ENCODE measurements at places on chromosomes 16 and 17. TPM values are rescaled to one million over a fixed set of nuclear protein-coding genes. Genes with fewer than 3 reads are reported as not detected.

GRCh38 chr16:83854420-83854819 lies 44.5 kb upstream of the MLYCD start:
- no peak overlapping the region for H3K4me3 ChIP-seq
- no peaks in the 10 kb centered on the region for H3K36me3 ChIP-seq
- H3K27me3 ChIP-seq = no peaks in the 10 kb centered on the region
- no peaks in the 10 kb centered on the region for H3K4me1 ChIP-seq
- DNase-seq = no peak

DNA sequence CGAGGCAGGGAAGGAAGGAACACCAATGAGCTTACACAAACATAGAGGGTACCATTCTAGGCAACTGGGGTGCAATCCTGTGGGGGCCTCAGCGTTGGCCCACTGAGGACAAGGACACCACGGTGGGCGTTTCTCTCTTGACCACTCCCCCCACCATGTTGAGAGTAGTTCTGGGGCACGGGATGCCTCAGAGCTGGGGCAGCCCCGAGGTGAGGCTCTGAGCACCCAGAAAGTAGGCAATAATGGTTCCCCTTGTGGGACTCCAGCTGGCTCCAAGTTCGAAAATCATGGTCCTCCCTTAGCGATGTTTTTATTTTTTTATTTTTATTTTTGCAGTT lies 5.1 kb downstream of the PRSS21 start:
- no peak overlapping the region for H3K4me3 ChIP-seq
- H3K27me3 ChIP-seq = no peaks in the 10 kb centered on the region
- H3K27ac ChIP-seq = no peak overlapping the region
- H3K4me1 ChIP-seq = no peaks in the 10 kb centered on the region
- DNase-seq = no peak

GRCh38 chr16:54928411-54929089 lies 2.1 kb upstream of the IRX5 start:
- H3K27ac ChIP-seq = no peak overlapping the region
- H3K36me3 ChIP-seq = no peaks in the 10 kb centered on the region
- no peak for DNase-seq

The HAGH gene
- 61.9 TPM for total RNA-seq

DNA sequence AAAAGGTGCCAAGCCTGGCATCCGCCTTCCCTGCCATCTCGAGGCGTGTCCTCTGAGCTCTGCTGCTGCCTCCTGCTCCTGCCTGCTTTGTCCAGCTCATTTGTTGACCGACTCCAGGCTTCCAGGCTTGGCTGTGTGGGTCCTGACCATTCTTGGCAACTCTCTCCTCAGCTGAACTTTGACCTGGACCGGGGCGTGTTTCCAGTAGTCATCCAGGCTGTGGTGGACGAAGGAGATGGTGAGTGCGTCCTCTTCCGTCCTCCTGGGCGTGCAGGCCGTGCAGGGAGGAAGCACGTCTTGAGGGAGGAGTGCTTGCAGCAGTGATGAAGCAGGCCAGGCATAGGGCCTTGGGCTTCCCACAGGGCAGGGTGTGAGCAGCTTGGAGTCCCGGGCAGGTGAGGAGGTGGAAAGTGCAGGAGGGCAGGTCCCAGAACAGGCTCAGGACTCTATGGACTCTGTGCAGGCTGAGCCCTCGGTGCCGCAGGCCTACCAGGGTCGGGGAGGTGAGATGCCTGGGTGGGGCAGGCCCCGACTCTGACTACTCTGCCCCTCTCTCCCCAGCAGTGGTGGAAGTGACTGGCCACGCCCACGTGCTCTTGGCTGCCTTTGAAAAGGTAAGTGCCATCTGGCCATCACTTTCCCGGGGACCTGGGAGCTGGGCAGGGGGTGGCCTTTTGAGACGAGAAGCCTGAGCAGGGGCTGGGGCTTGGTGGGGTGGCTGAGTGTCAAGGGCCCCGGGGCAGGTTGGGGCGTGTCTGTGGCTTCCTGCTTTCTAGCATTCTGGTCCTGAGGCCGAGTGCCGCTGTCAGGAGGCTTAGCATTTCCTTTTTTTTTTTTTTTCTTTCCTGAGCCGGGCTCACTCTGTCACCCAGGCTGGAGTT lies 28.6 kb upstream of the NUDT16L1 start:
- H3K4me3 ChIP-seq = no peak overlapping the region
- peak overlapping the region; percentile 62 for H3K27ac ChIP-seq
- H3K4me1 ChIP-seq = peaks cover 23% of the 10 kb centered on the region
- DNase-seq = peak; percentile 87

The CDT1 gene
- total RNA-seq = 14.9 TPM

- peak overlapping the region; percentile 13 for H3K27ac ChIP-seq
- DNase-seq = no peak
These were observed 14.3 kb downstream of the HOXB4 start for GRCh38 chr17:48563867-48564187.

The SYCE1L gene
- total RNA-seq = 4.8 TPM

DNA sequence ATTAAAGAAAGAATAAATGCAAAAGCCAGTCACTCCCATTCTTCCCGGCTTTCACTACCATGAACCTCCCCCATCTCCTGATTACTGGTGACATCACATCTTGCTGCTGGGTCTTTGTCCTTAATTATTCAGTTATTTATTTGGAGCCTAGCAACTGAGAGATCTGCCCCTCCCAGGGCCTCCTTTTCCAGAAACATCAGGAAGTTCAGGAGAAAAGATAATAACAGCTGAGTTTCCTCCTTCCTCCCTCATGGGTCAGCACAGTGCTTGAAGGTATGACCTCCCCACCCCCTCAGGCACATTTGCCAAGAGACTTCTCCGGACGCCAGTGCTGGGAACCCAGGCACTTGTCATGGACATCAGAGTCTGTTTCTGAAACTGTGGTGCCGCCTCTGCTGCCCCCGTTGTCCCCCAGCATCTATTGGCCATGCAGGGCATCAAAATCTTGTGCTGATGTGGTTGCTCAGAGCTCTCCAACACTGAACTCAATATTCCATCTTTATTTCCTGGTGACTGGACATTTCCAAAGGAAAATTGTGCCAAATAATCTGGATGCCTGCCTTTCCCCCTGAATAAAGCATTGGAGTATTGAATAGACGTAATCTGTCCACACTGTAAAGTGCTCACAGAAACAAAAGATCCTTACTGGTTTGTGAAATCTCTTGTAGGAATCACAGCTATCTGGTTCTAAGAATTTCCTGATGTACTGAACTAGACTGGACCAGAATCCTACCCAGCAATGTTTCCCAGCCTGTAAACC lies 71.8 kb downstream of the ZNF18 start:
- H3K4me1 ChIP-seq = no peaks in the 10 kb centered on the region
- H3K36me3 ChIP-seq = no peaks in the 10 kb centered on the region
- no peaks in the 10 kb centered on the region for H3K27me3 ChIP-seq

GRCh38 chr16:5621826-5622225 lies 524.2 kb upstream of the EEF2KMT start:
- H3K36me3 ChIP-seq = no peaks in the 10 kb centered on the region
- no peak for DNase-seq
- H3K27me3 ChIP-seq = no peaks in the 10 kb centered on the region
- H3K4me1 ChIP-seq = no peaks in the 10 kb centered on the region
- no peak overlapping the region for H3K27ac ChIP-seq
- no peak overlapping the region for H3K4me3 ChIP-seq

DNA sequence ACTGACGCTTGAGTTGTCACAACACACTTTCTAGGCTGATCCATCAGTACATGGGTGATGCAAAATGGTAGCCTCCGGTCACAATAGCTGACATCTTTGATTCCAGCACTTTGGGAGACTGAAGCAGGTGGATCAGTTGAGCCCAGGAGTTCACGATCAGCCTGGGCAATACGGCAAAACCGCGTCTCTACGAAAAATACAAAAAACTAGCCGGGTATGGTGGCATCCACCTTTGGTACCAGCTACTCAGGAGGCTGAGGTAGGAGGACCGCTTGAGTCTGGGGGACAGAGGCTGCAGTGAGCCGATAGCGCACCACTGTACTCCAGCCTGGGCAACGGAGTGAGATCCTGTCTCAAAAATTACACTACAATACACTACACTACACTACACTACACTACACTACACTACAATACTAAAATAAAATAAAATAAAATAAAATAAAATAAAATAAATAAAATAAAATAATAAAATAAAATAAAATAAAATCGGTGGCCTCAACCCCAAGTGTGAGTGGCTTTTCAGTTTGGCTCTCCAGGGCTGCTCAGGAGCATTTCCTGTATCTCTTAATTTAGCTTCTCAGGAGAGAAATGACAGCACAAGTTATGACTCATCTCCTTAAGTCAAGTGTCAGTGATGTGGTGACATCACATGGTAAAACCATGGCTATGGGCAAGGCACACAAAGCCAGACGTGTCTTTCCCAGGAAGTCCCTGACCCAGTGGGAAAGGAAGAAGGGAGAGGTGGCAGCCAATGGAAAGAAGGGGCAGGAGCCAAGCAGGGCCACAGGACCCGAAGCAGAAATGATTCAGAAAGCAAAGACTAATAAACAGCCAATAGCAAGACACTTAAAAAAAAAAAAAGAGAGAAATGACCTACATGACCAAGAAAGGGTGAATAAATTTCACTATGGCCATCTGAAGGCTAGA lies 75.3 kb upstream of the TBC1D3K start:
- no peak overlapping the region for H3K4me3 ChIP-seq
- no peaks in the 10 kb centered on the region for H3K27me3 ChIP-seq
- no peaks in the 10 kb centered on the region for H3K4me1 ChIP-seq
- no peaks in the 10 kb centered on the region for H3K36me3 ChIP-seq
- DNase-seq = no peak

DNA sequence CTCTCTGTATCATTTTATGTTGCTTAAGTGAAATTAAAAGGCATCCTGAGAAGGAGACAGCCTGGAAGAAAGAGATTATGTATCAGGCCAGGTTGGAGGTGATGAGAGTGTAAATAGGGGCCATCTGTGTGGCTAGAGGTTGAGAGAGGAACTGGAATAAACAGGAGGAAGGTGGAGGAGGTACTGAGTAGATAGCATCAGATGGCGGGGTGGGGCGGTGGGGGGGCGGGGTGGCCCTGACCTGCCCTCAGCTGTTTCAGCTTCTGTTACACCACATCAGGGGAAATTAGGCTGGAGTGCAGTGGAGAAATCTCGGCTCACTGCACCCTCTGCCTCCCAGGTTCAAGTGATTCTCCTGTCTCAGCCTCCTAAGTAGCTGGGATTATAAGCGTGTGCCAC lies 6.9 kb upstream of the KCNG4 start:
- no peak for DNase-seq
- no peak overlapping the region for H3K27ac ChIP-seq
- H3K4me3 ChIP-seq = no peak overlapping the region

The GPATCH8 gene
- total RNA-seq = 33.9 TPM

The LCAT gene
- total RNA-seq = 3.6 TPM

The OTOP3 gene
- total RNA-seq = 0.40 TPM

The VAT1L gene
- total RNA-seq = 3.3 TPM

The C17orf113 gene
- total RNA-seq = 1.2 TPM

The CEP131 gene
- 15.0 TPM for total RNA-seq

GRCh38 chr17:37339321-37339720 lies 36.5 kb upstream of the C17orf78 start:
- no peaks in the 10 kb centered on the region for H3K4me1 ChIP-seq
- no peak overlapping the region for H3K4me3 ChIP-seq
- no peak for DNase-seq
- H3K27ac ChIP-seq = no peak overlapping the region
- H3K36me3 ChIP-seq = no peaks in the 10 kb centered on the region

DNA sequence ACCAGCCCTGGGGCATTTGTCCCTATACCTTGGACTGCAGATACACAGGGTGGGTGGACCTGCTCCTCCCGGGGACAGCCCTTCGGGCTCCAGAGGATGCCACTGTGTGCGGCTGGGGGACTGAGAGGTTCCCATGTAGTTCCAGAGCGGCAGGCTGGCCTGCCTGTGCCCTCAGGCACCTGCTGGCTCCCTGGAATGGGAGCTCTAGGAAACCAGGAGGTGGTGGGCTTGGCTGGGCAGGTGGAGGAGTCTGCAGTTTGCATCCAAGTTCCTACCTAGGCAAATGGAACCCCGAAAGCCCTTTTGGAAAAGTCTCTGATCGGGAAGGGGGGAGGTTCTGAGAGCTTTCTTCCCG lies 982 bp downstream of the DBNDD1 start:
- no peak overlapping the region for H3K27ac ChIP-seq
- no peaks in the 10 kb centered on the region for H3K36me3 ChIP-seq
- peaks cover 3% of the 10 kb centered on the region for H3K4me1 ChIP-seq
- H3K4me3 ChIP-seq = peak overlapping the region; percentile 53
- H3K27me3 ChIP-seq = no peaks in the 10 kb centered on the region
- DNase-seq = no peak

- no peak overlapping the region for H3K27ac ChIP-seq
- no peaks in the 10 kb centered on the region for H3K27me3 ChIP-seq
- DNase-seq = no peak
- H3K4me1 ChIP-seq = no peaks in the 10 kb centered on the region
- no peaks in the 10 kb centered on the region for H3K36me3 ChIP-seq
These were observed 132.4 kb downstream of the CA10 start for GRCh38 chr17:52026075-52026474.

The FAM117A gene
- 7.9 TPM for total RNA-seq

DNA sequence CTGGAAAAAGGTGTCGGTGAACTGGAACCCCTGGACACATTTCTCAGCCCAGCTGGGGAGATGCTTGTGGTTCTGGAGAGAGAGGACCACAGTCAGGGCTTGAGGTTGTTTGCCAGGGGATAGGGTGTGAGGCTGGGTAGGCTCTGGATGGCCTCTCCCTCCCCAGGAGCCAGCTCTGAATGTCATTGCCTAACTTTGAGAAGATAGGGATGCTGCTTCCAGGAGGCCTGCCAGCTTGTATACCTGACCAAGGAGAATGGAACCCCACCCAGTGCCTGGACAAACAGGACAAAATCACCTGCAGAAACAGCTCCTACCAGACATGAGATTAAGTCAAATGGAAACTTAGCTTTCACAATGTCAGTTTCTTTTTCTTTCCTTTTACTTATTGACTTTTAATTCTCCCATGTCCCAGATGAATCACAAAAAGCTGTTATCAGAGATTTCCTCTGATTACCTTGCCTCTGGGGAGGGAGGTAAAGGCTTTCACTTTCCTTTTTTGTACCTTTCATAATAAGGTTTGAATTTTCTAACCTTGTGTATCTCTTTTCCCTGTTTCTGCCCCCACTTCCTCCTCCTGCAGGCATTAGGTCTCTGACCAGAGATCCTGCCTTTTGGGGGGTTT lies 29.8 kb upstream of the PLLP start:
- H3K27ac ChIP-seq = peak overlapping the region; percentile 16
- H3K36me3 ChIP-seq = no peaks in the 10 kb centered on the region
- DNase-seq = no peak
- no peak overlapping the region for H3K4me3 ChIP-seq
- H3K27me3 ChIP-seq = no peaks in the 10 kb centered on the region

GRCh38 chr16:19011169-19011731 lies 27.5 kb downstream of the TMC7 start:
- DNase-seq = no peak
- no peak overlapping the region for H3K27ac ChIP-seq
- H3K4me3 ChIP-seq = no peak overlapping the region
- no peaks in the 10 kb centered on the region for H3K36me3 ChIP-seq
- no peaks in the 10 kb centered on the region for H3K27me3 ChIP-seq
- no peaks in the 10 kb centered on the region for H3K4me1 ChIP-seq

The CCL7 gene
- total RNA-seq = 0.72 TPM

The KRT35 gene
- total RNA-seq = not detected
